MCF 10A (cell line): ENCODE measurements at places on chromosomes 1 and 21.

- DNase-seq = peak; percentile 94
Observed at GRCh38 chr1:12618965-12619791, 1.2 kb upstream of the DHRS3 start.

GRCh38 chr1:109467301-109467777 lies 993 bp downstream of the SYPL2 start:
- no peak for DNase-seq

DNA sequence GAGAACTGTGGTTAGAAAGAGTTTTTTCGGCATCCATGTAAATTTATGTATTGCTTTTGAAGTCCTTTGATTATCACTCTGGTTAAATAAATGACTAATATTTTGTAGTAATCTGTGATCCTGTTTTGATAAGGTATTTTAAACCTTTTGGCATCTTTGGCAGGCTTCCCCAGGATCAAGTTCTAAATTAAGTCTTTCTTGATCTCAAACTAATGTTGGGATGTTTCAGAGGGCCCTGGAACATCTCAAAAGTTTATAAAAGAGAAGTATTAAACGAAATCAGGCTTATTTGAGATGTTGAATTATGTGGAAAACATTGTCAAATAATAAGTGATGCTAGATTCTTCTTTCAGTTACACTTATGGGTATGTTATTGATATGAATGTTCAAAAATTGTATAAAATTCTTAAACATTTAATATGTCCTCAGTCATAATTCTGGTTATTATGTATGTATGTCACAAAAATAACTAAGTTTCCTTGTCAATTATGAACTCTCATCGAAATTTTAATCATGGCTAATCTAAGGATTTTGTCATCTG lies 36.6 kb downstream of the S100A10 start:
- no peak for DNase-seq

GRCh38 chr1:183039985-183040447 lies 16.8 kb downstream of the LAMC1 start:
- DNase-seq = peak; percentile 62

GRCh38 chr1:68706639-68707317 lies 209.9 kb upstream of the DEPDC1 start:
- DNase-seq = no peak

DNA sequence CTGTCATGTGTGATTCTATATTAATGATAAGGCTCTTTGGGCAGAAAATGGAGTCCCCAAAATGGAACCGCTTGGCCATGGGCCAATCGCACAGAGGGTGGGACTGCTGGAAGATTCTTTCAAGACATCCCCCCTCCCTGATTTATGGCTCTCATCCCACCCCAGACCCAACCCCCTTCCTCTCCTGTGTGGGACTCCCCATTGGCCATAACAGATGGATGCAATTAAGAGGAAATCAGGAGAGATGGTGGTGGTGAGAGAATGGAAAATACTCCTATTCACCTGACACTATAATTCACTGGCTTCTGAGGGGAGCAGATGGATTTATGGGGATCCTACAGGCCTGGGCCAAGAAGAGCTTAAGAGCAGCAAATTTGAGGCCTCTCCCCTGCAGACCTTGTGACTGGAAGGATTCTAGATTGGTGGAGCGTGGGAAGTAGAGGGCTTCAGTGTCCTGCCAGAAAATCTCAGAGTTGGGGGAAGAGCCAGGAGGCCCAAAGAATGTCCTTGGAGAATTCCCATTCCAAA lies 1.7 kb downstream of the IGFN1 start:
- DNase-seq = no peak

DNA sequence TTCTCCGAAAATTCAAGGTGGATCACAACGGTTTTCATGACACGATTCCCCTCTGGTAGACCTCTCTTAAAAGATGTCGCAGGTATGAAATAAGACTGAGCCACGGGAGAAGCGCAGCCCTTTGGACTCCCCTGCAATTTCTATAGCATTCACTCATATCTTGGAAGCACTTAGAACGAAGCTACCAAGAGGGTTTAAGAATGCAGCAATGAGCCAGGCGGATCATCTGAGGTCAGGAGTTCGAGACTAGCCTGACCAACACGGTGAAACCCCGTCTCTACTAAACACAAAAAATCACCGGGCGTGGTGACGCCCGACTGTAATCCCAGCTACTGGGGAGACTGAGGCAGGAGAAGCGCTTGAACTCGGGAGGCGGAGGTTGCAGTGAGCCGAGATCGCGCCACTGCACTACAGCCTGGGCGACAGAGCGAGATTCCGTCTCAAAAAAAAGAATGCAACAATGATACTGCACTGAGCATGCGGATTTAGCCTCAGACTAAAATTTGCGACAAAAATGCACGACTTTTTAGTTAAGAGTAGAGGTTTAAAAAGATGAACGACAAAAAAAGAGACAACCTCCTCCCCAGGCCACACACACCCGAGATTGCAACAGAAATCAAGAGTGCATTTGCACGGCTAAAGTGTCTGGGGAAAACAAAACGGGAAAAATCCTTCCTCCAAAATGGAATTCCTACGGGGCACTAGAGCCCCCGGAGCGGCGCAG lies 743 bp downstream of the TOMM20 start:
- DNase-seq = no peak

DNA sequence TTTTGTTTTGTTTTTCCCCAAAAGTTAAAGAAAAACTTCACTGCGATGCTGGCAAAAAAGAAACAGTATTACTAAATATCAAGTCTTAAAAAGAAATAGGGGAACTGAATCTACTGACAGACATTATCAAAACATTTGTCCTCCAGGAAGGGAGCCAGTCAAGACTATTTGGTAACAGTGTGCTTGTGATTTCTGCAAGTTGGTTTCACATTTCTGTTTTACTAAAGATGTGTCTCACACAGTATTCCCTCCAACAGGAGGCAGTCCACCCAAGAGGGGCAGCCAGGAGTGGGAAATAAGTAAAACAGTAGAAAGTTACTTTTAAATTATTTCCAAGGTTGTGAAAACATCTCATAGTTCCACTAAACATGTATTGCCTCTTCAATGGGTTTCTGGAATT lies 74.4 kb upstream of the SDC3 start:
- no peak for DNase-seq

DNA sequence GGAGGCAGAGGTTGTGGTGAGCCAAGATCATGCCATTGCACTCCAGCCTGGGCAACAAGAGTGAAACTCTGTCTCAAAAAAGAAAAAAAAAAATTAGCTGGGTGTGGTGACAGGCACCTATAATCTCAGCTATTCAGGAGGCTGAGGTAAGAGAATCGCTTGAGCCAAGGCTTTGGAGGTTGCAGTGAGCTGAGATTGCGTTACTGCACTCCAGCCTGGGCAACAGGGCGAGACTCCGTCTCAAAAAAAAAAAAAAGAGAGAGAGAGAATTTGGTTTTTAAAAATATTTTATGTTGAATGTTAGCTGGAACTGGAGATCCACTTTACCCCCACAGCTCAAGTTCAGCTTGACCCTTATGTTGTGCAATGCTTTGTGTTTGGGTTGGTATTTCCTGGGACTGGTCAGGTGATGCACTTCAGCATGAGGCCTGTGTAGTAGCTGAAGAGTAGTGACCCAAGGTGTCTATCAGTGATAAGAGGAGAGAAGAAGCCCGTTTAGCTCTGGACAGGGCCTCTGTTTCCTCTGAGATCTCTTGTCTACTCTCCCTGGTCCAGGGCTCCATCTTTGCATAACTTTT lies 36.8 kb upstream of the MACF1 start:
- DNase-seq = peak; percentile 70

- DNase-seq = no peak
Observed at GRCh38 chr1:11664336-11665065, 501 bp downstream of the FBXO6 start.

DNA sequence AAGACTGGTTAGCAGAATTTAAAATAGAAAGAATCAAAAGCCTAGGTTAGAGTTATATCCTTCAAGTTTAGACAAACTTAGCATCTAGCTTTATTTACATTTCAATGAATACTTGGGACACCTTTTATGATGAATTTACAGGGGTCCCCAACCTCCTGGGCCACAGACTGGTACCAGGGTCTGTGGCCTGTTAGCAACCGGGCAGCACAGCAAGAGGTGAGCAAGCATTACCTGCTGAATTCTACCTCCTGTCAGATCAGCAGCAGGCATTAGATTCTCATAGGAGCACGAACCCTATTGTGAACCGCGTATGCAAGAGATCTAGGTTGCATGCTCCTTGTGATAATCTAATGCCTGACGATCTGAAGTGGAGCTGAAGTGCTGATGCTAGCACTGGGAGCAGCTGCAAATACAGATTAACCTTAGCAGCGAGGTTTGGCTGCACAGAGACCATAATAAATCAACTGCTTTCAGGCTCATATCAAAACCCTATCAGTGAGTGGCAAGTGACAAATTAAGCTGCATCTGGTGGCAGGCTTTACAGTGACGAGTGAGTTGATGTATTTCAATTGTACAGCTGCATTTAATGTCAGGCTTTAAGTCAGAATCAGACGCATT lies 82.0 kb downstream of the UCHL5 start:
- DNase-seq = no peak

DNA sequence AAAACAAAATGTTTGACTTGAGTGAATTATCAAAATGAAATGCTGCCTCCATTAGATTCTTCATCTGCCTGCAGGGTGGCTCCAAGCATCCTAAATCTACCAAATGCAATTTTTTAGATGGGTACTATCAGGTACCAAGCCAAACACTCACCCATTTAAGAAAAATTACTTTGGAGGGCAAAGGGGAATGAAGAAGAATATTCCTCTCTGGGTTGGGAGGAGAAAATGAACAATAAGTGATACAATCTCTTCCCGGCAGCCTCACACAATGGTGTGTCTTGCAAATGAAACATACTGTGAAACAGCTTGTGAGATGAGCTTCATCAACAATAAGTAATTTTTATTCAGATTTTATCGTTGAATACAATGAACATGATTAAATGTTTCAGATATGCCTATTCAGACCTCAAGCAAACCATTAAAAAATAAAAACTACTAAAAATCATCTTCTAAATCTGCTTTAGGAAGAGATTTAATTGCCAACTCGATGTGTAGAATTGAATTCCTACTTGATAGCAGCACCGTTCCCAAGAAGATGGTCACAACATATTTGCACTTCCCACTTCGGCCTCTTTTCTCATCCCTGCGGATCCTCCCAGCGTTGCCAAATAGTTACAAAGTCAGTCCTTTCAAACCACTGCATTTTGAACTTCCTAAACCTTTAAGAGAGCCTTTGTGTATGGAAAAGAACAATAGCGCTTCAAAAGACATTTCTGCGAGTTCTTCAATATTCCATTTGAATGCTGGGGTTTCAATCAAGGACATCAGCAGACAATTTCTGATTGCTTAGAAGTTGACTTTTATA lies 2.7 kb downstream of the DAB1 start:
- no peak for DNase-seq

DNA sequence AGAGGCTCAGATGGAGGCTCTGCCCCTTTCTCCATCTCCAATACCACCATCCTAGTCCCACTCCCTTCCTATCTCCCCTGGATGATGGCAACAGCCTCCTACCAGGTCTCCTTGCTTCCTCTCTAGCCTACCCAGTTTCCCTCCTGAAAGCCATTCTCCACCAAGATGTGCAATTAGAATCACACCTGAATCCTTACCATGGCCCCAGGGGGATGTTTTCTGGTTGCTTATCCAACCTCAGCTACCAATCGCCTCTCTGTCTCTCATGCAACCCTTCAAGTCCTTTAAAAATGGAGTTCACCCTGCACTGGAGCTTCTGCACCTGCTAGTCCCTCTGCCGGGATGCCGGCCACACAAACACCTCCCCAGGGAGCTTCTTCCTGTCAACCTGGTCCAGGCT lies 2.9 kb downstream of the RCAN1 start:
- DNase-seq = no peak

- peak; percentile 98 for DNase-seq
Observed at GRCh38 chr1:153612755-153613331, at the start of gene S100A16. Gene S100A16 (minus strand): TSS chr1:153613137. CDS start chr1:153608151, 4,986 bp downstream.

- DNase-seq = no peak
Observed at GRCh38 chr1:34650800-34651199, 104.0 kb upstream of the GJB5 start.

GRCh38 chr1:23403038-23403336 lies 21.6 kb downstream of the TCEA3 start:
- DNase-seq = peak; percentile 81

DNA sequence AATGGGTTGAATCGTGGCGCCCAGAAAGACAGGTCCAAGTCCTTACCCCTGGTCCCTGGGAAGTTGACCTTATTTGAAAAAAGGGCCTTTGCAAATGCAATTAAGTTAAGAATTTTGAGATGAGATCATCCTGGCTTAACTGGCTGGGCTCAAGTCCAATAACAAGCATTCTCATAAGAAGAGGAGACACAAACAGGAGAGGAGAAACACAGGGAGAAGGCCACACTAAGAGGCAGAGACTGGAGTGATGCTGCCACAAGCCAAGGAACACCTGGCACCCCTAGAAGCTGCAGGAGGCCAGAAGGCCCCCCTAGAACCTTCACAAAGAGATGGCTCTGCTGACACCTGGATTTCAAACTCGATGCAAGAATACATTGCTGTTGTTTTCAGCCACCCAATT lies 44.6 kb downstream of the PDPN start:
- no peak for DNase-seq

- peak; percentile 80 for DNase-seq
Observed at GRCh38 chr1:25856856-25857255, 2.4 kb downstream of the AUNIP start.

DNA sequence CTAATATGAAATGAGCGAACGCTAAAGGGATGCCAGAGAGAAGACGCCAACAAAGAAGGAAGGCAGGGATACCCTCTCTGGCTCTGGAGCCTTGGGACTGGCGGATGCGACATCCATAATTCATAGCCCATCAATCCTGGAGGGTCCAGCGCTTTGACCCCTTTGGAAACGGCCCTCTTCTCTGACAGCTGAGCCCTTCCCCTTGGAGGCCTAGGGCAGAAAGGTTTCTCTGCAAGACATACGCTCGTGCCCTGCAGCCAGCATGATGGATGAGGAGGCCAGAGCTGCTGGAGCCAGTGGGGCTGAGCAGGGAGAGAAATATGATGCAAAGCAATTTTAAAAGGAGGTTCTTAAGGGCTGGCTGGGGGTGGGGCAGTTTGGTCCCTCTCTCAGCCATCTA lies 22.2 kb downstream of the OPTC start:
- DNase-seq = no peak

DNA sequence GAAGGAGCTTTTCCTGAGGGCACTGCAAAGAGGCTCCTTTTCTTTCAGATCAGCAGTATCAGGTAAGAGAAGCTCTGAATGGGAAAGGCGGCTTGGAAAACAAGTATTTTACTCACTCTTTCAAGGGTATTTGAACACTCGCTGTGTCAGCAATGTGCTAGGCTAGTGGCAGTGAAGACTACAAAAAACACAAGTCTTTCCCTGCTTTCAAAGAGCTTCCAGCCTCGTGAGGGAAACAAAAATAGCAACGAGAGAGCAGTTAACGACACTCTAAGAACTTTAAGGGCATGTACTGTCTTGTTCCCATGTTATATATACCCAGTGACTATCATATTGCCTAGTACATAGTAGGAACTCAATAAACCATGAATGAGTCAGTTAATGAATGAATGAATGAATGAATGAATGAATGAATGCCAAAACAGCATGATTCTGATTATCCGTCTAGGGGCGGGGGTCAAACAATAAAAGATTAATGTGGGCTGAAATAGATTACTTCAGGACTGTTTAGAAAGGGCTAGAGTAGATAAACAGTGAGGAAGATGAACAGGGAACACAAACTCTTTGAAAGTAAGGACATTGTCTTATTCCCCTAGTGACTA lies 14.2 kb upstream of the MCOLN3 start:
- no peak for DNase-seq

GRCh38 chr1:163528710-163529348 lies 207.1 kb downstream of the NUF2 start:
- DNase-seq = peak; percentile 62

- DNase-seq = no peak
Observed at GRCh38 chr21:36048357-36048756, 12.0 kb downstream of the SETD4 start.
